ENCODE measurements at places on chromosomes 5 and 9.

DNA sequence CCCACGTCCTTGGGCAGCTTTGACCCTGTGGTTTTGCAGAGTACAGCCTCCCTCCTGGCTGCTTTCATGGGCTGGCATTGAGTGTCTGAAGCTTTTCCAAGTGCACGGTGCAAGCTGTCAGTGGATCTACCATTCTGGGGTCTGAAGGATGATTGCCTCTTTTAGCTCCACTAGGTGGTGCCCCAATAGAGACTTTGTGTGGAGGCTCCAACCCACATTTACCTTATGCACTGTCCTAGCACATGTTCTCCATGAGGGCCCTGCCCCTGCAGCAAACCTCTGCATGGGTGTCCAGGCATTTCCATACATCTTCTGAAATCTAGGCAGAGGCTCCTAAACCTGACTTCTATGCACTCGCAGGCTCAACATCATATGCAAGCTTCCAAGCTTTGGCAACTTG is 644.2 kb upstream of the CDH9 start:
- no peak for DNase-seq

DNA sequence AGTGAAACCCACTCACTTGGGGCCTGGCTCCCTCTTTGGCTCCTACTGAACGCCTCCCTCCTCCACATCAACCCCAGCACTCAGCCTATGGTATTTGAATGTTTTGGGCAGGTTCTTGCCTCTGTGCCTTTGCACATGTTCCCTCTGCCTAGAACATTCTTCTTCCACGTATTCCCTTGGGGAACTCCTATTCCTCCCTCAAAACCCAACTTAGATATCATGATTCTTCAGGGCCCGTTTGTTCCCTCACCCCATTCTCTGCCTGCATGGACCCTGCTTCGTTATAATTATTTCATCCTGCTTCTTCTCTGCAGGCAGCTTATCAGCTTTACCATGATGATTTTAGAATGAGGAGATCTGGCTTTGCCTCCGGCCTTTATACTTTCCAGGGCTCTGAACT is 215.0 kb upstream of the IER5L start:
- DNase-seq: no peak

GRCh38 chr9:17130291-17130690 is 4.5 kb upstream of the CNTLN start:
- DNase-seq: no peak

- DNase-seq: no peak
Measured at GRCh38 chr5:9329125-9329524, 216.8 kb downstream of the SEMA5A start.

GRCh38 chr9:68861436-68861835 is 152.5 kb downstream of the PRKACG start:
- no peak for DNase-seq

DNA sequence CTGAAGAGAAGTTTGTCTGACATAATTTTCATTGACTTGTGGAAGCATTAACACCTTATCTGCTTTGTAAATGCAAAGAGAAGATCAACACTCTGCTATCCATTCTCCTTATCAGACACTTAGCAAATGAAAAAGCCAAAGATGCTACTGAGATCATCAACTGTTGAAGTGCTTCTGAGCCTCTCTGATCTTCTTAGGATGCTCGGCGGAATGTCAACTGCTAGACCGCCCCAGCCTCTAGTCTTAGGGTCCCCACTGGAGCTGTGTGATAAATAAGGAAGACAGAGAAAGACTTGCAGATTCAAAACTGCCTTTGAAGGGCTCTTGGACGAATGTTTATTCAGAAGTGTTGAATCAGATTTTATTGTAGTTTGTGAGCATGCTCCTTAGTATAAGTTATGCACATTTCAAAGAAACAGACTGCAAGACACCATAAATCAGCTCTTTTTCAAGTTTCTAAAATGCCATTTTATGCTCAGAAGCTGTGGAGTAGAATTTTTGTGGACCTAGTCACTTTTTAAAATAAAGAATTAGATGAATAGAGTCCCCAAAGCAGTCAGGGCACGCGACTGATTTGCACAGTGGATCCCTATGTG is 197.9 kb downstream of the DIRAS2 start:
- no peak for DNase-seq

DNA sequence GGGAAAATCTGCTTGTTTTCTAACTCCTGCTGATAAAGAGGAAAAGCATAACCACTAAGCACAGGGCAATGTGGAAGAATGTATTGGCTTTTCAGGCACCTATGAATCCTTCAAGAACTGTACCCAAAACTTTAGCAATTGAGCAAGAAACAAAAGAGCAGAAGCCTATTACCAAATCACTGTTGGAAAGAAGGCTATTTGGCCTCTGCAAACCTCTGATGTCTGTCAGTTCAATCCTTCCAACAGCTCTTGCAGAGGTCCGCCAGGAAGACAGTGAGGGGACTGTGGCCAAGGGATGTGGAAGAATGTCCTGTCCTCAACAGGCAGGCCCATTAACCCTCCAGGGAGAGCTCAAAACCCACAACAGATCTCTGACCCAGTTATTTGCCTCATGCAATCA is 328.6 kb downstream of the ENC1 start:
- no peak for DNase-seq

DNA sequence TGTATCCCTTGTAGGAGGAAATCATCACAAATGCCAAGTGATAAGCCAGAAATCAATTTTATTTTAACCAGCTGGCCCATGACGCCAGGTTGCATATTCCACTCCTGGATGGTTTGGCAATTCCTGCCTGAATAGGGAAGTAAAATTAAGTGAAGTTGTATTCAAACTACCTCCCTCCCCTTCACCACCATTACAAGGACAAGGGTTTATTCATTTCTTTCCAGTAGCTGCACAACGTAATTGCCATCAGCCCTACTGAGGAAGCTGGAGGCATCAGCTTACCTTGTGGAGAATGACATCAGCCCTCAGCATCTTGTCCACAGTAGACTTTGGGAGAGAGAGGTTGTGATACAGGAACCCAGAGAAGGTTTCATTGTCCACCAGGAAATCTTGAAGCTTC is 66.6 kb downstream of the ABCA1 start:
- no peak for DNase-seq

GRCh38 chr5:80406980-80407734 is 707 bp upstream of the ZFYVE16 start:
- no peak for DNase-seq

GRCh38 chr9:94865582-94866452 is 139.3 kb downstream of the AOPEP start:
- no peak for DNase-seq

Measured in NCI-H1436 treated with DMSO at 0.1 percent for 48 hours (cell line).